ENCODE measurements at places on chromosomes 7 and 10.
A peak's percentile ranks its signal among the peaks of the same experiment; 100 is the strongest.

DNA sequence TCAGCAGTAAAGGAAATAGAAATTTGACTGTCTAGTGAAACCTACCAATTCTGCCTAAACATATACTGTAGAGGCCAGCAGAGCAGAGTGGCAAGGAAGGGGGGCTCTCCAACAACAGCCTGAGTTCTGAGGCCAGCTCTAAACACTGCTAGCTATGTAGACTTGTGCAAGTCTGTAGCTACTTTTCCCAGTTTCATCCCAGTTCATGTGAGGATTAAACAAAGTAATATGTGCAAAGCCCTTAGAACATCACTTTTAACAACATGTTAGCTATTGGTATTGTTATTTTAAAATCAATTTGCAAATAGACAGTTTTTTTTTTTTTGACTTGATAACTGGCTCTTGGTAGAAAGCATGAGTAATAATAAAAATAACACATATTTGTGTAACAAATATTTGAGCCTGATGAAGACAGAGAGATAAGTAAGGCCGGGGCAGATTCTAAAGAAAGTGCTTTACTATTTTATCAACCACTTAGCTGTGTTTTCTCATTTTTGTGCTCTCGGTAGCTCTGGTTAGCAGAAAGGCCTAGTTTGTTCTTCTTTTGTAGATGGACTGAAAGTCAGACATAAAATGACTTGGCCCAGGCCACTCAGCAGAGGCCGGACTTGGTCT is 9.3 kb downstream of the CHST12 start:
- no peak for DNase-seq

GRCh38 chr10:86863484-86863842 is 94.0 kb downstream of the MMRN2 start:
- DNase-seq: no peak

DNA sequence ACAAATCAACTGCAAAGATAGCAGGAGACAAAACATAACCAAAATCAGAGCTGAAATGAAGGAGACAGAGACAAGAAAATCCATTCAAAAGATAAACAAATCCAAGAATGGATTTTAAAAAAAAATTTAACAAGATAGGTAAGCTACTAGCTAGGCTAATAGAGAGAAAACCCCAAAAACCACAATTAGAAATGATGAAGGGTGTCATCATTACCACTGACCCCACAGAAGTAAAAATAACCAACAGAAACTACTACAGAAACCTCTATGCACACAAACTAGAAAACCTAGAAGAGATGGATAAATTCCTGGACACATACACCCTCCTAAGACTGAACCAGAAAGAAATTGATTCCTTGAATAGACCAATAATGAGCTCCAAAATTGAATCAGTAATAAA is 117.6 kb downstream of the DNAJC1 start:
- DNase-seq: no peak

GRCh38 chr7:34837801-34838201 is 179.8 kb downstream of the NPSR1 start:
- DNase-seq: no peak

GRCh38 chr10:8044908-8045725 is 9.4 kb upstream of the GATA3 start:
- no peak for DNase-seq

GRCh38 chr7:39624935-39625694 is 1.7 kb downstream of the RALA start:
- DNase-seq: no peak

- DNase-seq: no peak
These were observed 23.8 kb downstream of the ZMIZ2 start for GRCh38 chr7:44772440-44772839.

- DNase-seq: no peak
These were observed 676 bp upstream of the GPR146 start for GRCh38 chr7:1043552-1044188.

- no peak for DNase-seq
These were observed 10.9 kb upstream of the TEX47 start for GRCh38 chr7:88806280-88807037.

DNA sequence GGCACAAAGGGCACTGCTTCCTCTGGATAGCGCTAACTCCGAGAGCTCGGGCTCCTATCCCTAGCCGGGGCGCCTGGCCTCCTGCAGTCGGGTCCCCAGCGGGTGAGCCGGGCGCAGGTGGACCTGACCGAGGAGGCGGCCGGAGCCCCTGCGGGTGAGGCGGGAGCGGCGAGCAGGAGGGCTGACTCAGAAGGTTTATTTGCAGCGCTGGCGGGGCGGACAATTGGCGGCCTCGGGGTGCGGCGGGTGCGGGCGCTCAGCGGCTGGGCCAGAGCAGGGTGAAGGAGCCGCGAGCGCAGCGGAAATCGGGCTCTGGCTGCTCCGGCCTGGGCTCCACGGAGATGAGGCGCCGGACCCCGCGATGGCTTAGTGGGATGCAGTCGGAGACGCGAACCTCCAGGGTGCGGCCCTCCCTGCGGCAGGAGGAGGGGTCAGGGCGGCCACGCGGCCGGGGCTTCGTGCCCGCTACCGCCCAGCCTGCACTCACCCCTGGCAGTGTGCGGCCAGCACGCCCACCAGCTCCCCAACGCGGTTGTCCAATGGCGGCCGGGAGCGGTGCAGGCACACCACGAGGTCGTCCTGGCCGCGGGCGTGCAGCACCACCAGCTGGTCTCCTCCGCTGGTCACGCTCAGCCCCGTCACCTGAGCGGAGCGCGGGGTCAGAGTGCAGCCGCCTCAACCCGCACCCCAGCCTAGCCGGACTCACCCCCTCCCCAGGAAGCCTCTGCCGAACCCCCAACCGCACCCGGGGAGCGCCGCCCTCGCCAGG is 16.1 kb downstream of the MYO1G start:
- no peak for DNase-seq

DNA sequence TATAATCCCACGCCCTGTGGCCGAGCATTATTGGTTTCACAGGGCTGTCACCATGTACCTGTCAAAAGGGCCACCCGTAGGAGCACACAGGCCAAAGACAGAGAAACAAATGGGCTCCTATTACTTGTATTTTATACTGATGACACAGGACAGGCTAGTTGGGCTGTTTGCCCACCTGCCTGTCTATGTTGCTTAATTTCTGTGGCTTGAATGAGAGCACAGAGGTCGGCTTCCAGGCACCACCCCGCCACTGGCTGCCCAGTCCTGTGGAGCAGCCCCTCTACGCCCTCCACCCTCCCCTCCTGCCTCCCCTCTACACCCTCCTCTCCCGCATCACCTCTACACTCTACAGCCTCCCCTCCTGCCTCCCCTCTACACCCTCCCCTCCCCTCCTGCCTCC is 652.9 kb downstream of the SDK1 start:
- DNase-seq: no peak

- no peak for DNase-seq
These were observed 3.8 kb downstream of the LCOR start for GRCh38 chr10:96835899-96836298.

DNA sequence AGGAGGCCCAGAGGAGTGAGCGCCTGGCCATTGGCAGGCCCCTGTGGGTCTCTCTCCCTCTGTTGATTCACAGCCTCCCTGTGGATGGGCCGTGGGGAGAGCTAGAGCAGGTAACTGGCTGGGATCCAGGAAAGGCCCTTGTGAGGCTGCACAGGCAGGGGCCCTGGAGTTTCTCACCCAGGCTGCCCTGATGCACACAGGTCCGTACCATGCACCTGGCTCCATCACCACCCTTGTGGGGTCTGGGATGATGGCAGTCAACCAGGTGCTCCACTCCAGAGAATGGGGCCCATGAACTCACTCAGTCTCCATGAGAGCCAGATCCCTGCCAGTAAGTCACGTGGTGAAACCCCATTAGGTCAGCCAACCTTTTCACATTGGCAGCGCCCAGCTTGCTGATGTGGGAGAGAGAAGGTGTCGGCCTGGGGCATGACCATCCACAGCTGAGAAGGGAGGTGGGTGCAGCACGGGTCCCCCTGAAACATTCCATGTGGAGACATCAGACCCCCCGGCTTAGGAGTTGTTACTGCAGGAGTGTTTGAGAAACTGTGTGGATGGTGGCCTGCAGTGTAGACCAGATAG is 320.8 kb downstream of the ADARB2 start:
- no peak for DNase-seq

DNA sequence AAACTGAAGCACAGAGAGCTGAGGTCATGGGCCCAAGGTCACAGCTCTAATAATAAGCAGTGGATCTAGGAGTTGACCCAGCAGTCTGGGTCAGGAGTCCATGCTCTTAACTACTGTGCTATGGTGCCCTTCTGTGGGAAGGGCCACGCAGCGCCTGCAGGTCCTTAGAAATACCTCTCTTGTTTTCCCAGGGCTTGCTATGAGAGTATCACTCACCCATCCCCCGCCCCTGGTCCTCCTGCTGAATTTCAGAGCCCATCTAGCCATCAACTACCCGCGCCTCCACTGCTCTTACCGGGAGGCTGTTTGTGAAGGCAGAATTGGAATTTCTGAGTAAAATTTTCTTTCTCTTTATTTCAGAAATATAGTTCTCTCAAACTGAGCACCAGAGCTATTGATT is 27.3 kb upstream of the CRHR2 start:
- DNase-seq: no peak

- peak; percentile 51 for DNase-seq
These were observed 9.8 kb upstream of the FXYD4 start for GRCh38 chr10:43361547-43362190.

GRCh38 chr10:80452069-80452468 is 2.0 kb upstream of the TSPAN14 start:
- DNase-seq: no peak

DNA sequence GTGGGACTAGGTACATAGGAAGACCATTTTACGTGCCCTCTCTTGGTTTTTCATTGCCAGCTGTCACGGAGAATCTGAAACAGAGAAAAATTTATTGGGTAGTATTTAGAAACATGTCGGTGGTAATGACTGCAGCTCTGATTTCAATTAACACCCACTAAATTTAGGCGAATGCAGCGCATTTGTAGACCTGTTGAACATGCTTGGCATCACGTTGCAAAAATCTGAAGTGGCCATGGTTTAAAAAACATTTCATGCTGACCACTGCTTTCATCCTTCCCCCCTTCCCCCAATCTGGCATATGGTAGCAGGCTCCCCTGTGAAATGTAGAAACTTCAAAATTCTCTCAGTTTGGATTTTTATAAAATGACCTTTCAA is 34.0 kb downstream of the LRMDA start:
- no peak for DNase-seq

- DNase-seq: no peak
These were observed 3.2 kb downstream of the AKR1B15 start for GRCh38 chr7:134552105-134552504.

DNA sequence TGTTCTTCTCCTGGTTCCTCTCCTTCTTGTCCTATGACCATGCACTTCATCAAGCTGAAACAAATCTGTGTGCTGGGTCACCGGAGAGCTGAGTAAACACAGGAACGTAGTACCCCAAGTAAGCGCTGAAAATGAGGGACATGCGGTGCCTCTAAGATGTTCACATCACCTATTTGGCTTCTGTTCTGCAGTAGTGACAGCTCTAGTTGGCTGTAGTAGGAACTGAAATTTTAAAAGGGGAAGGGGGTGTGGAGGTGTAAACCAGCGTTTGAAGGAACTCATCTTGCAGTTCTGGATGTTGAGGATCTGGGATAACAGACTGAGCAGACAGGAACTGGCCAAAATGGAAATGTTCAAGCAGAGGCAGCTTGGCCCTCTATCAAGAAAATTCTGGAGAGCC is 85.2 kb downstream of the WNT2 start:
- no peak for DNase-seq

DNA sequence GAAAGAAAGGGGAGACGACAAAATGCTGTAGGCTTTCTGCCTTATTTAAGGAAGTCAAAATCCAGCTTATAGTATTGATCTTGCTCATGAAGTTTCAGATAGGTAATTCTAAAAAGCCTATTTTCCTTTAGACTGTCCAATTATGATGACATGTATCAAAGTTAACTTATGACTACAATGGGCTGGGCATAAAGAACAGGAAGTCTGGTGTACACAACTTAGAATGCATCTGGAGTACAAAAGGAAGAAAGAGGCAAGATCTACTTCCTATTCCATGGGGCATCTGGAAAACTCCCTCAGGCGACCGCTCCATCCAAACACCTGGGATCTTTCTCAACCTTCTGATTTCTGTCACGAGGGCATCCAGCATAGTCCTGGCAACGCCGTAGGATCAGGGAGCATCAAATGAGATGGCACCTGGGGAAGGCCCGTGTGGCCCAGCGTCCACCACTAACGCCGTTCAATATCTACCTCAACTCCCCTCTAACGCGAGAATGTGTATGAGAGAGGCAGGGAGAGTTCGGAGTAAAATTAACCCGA is 512 bp downstream of the FAM24B start:
- no peak for DNase-seq

GRCh38 chr7:146961617-146962016 is 845.0 kb downstream of the CNTNAP2 start:
- DNase-seq: no peak

DNA sequence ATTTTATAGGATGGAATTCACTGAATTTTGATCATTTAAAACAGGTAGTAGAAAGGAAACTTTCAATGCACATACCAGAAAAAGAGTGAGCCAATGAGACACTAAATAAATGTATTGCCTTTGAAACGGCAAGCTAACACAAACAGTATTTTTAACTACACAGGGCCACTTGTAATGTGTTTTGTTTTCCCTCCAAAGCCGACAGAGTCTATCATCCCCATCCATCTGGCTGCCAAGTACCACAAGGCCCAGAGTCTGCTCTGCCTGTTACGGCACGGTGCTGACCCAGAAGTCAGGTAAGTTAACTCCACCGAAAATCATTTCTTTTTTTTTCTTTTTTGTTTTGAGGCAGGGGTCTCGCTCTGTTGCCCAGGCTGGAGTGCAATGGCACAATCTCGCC is 1.5 kb downstream of the ANKRD61 start:
- no peak for DNase-seq

- no peak for DNase-seq
These were observed 82.8 kb upstream of the PDE1C start for GRCh38 chr7:32153006-32153405.

DNA sequence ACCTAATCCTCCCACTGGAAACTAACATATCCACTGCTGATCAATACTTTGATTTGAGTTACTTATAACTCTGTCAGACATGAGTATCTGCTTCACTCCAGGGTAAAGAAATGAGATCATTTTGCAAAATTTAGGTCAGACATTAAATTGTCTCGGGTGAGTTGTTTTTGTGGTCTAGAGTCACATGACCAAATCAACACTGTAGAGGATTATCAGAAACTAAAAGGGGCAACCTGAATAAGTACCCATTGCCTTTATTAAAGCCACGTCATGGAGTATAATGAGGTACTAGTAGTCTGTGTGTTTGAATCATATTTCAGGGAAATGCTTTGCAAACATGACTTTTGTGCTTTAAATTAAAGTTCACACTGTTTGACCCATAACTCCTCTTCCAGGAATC is 107.7 kb upstream of the ADO start:
- DNase-seq: no peak

DNA sequence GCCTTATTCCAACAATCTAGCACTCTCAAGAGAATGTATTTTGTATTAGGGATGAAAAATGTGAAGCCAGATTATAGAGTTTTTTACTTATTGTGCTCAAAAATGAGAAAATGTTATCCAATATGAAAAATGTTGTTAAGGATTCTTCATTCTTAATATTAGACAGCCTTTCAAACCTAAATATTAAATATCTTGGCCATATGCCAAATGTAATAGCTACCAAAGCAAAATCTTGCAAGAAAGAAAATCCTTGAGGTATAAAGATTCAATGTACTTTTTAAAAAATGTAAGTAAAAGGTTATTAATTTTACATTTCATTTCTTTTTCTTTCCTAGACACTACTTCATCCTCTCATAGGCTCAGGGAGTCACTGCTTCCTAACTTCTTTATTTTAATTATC is 33.4 kb downstream of the MET start:
- no peak for DNase-seq

All from stimulated activated CD4-positive, alpha-beta T cell treated with anti-CD3 and anti-CD28 coated beads, Interleukin-4, amount 100 ng/mL, for 4 hours (primary cell).